DMS79 treated with DMSO at 0.1 percent for 48 hours (cell line): ENCODE measurements at places on chromosomes 1 and 21.

DNA sequence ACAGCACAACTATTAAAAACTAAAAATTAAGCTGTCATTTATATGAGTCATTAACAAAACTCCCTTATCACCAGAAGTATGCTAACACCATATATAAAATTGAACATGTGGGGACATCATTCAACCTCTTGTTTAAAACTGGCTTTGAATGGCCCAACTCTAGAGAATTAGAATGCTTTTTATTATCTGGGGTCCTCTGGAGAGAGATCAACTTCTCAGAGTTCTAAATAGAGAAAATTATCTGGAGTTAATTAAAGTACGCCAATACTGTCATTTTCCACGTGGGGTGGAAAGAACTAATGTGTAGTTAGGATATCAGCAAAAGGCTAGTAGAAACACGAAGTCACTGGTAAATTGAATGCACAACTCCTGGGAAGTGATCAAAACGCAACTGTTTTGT, 21.2 kb upstream of the CAPN2 start:
- no peak for DNase-seq

GRCh38 chr1:13462682-13463081, 51.1 kb downstream of the LRRC38 start:
- no peak for DNase-seq

- no peak for DNase-seq
Measured at GRCh38 chr1:29711582-29712283, 475.4 kb downstream of the PTPRU start.

GRCh38 chr1:27611450-27611849, 7.5 kb upstream of the AHDC1 start:
- DNase-seq: no peak

- no peak for DNase-seq
Measured at GRCh38 chr1:37438869-37439343, 35.5 kb upstream of the ZC3H12A start.

DNA sequence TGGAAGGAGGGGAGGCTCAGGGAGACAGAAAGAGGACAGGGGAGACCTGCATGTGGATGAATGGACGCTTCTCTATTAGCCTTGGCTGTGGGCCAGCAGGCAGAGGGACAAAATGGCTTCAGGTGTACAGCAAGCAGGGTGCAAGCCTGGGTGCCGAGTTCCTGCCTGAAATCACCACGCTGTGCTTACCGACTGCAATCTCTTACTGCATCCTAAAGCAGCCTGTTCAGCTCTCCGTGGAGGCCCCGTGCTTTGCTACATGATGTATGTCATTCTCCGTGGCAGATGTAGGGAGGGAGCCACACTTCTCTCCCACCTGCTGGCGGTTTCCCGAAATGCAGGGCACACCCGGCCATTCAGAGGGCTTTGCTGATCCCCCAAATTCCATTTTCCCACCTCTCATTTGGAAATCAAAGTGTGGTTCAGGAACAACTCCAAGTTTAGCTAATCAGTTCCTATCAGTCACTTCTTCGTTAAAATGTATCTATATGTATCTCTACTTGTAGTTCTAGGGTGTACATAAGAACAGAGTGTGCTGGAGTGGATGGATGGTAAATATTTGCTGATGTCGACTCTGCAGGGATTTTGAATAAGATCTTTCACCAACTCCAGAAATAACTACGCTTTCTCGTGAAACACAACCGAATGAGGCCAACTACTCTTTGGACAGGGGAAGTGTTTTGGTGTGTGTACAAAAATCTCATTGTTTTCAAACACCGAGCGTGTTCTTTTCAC, 122.3 kb upstream of the BACE2 start:
- DNase-seq: peak; percentile 34

DNA sequence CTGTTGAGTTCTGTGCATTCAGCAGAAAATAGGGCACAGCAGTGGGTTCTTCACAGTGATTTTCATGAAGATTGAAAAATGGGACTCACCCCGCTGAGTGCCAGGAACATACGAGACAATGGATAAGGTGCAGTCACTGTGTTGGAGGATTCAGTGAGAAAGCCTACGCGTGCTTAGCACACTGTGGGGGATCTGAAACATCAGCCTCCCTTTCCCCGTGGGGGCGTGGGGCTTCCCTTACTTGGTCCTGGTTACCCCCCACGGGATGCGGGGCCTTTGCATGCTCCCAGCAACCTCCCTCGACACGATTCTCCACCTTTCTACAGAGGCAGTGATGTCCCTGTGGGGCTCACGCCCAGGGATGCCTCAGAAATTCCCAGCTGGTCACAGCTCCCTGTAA, 252.2 kb upstream of the C1orf174 start:
- no peak for DNase-seq

GRCh38 chr21:46661211-46661625, 25.7 kb downstream of the PRMT2 start:
- DNase-seq: no peak

DNA sequence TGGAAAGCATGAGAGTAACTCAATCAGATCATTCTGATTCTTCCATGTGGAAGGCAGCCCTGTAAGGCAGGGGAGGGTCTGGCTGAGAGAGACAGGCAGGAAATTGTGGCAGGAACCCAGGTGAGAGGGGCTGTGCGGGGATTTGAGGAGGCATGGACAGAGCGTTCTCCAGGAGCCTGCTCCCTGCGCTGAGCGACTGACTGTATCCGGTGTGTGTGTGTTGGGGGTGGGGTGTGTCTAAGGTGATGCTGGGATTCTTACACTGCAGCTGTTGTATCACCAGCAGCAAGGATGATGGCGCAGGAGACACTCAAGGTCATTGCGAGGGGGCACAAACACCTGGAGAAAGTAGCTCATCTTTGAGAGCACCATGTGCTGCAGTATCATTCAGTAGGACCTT, 128.5 kb downstream of the RHOU start:
- no peak for DNase-seq

GRCh38 chr1:2528966-2529783, 888 bp downstream of the HES5 start:
- DNase-seq: peak; percentile 27

DNA sequence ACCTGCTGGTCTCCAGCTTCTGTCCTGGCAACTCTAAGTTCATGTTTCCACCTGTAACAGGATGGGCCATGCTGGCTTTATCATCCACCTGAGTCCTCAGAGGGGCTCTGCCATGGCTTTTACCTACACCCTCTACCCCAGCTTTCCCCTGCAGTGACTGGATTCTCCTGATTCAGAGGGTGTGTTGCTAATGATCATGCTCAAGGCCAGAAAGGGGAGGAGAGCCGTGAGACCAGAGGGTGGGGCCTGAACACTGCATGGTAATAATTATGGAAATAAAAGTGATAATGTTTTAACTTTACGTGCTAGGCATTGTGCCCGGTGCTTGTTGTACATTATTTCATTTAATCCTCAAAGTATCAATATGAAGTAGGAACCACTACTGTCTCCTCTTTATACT, 53.3 kb downstream of the CNIH3 start:
- DNase-seq: no peak

GRCh38 chr1:33420870-33421775, 9.8 kb downstream of the PHC2 start:
- no peak for DNase-seq

- DNase-seq: no peak
Measured at GRCh38 chr1:52867087-52867863, 24.7 kb downstream of the ZYG11A start.

DNA sequence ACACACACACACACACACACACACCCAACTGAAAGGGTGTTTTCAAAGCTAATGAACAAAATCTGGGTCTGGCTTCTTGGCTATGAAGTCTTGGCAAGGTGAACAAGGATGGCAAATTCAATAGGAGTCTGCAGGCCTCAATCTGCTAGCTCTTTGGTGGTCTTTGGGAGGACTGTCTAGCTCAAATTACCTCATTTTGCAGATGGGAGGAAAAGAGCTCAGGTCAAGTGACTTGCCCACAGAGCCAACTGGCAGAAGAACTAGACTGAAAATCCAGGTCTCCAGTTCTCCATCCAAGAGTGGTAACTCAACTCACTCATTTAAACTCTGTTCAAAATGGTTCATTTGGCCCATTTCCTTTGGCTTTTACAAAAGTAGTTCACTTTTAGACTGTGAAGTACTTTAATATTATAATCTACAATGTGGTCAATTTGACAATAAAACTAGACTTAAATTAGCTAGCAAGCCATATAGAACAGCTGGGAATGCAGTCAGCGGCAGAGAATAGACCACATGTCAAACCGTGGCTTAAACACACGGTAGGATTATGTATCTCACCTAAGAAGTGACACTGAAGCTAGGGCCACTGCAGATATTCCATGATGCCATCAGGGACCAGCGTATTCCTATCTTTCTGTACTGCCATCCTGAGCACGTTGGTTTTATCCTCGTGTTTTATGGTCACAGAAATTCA, 112.9 kb downstream of the APP start:
- DNase-seq: no peak

- no peak for DNase-seq
Measured at GRCh38 chr1:64675718-64676345, 69.0 kb upstream of the RAVER2 start.

DNA sequence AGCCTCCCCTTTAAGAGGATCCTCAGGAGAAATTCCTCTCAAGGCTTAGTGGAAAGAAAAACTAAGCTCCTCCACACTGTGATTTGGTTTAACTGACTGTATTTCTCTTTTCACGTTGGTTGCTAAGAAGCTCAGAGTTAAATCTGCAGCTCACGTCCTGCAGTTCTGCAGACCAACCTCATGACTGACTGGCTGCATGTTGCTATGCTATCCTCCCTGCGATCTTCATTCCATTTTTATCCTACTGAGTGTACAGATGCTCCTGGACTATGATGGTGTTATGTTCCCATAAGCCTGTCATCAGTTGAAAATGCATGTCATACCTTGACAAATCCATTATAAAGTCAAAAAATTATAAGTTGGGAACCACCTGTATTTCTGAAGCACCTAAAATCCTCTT, 34.6 kb downstream of the FAM163A start:
- no peak for DNase-seq

DNA sequence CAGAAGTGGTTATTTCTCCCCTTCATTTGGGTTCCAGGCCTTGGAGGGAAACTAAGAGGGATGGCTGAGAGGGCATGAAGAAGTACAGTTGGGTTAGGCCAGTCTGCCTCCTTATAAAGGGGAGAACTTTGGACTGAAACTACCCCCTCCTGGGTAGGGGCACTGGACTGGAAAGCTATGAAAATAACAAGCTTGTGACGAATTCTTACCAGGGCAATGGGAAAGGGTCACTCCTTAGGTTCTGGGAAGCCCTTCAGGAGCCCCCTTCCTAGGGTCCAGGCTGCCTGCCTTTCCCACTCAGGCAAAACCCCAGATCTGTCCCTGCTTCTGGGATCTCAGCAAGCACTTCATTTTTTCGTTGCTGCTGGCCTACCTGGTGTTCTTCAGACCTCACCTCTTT, 9.8 kb upstream of the P3R3URF start:
- DNase-seq: no peak

- DNase-seq: no peak
Measured at GRCh38 chr1:15916417-15916816, 59.5 kb downstream of the ZBTB17 start.

DNA sequence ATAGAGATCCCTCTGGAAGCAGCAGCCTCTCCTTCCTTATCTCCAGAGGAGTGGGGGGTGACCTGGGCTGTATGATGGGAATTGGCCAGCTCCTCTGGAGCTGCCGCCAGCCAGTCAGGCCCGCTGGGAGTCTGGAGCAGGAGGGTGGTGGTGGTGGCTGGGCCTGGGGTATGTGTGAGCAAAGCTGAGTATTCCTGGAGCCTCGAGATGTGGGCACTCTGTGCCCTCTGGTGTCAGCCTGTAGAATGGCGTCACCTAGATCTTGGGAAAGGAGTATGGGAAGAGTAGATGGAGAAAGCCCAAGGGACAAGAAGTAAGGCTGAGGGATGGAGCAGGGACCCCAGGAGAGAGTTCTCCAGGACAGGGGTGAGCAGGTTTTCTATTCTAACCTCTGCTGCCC, 16.0 kb downstream of the VANGL2 start:
- DNase-seq: no peak

- no peak for DNase-seq
Measured at GRCh38 chr1:58418283-58419228, 128.0 kb downstream of the OMA1 start.

- no peak for DNase-seq
Measured at GRCh38 chr1:232594768-232595698, 34.9 kb downstream of the SIPA1L2 start.

- DNase-seq: no peak
Measured at GRCh38 chr1:85278853-85279314, 2.5 kb upstream of the BCL10 start.

GRCh38 chr1:87888446-87888845, 559.8 kb downstream of the LMO4 start:
- no peak for DNase-seq

GRCh38 chr1:159161001-159161718, 10.3 kb upstream of the CADM3 start:
- DNase-seq: peak; percentile 81

GRCh38 chr1:157842939-157843338, 1.3 kb upstream of the CD5L start:
- no peak for DNase-seq

DNA sequence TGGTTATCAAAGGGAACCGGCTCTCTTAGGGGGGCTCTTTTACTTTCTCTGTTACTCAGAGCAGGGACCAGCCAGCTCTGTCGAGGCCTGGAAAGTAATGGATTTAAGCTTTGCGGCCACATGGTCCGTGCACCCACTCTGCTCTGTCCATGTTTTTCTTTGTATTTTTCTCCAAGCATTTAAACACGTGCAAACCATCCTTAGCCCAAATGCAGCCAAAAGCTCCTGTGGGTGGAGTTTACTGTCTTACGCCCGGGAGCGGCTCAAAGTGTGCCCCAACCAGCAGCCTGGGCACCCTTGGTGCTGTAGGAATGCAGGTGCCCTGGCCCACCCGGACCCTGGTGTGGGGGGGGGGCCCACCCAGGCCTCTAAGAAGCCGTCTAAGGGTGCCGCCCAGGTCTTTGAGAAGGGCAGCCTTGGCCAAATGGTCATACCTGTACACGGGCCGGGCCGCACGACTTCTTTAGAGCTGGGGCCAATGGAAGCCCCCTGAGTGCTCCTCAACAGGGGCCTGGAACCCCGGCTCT, 29.2 kb upstream of the POFUT2 start:
- no peak for DNase-seq

DNA sequence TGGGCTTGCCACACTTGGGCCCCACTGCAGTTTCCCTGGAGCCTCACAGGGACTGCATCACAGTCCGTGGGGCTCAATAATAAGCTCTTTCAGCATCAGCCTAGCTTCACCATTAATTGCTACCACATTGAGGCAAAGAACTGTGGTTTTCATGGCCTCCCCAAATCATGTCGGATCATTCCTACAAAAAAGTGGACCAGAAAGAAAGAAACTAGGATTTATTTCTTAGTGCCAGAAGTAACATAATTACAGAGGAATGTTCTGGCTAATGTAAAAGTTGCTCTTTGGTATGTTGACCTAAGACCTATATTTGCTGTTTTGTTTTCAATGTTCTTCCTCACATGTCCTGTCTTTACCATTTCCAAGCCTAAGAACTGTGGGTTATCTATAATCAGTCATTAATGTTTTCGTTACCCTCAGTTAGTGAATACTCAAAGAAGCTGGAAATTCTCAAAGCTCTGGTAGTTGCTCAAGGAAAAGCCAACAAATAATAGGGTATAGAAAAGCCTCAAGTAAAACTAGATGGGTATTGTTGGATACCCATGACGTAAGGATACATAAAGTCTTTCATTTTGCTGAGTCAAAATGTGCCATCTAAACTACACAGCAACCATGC, 173.9 kb downstream of the LTN1 start:
- no peak for DNase-seq
